ENCODE measurements at places on chromosomes 2 and 18. TPM values are rescaled to one million over a fixed set of nuclear protein-coding genes. Genes with fewer than 3 reads are reported as not detected.

Gene DPP10
- total RNA-seq, result 0.13 TPM

Gene ITGA4
- total RNA-seq, result 3.4 TPM

DNA sequence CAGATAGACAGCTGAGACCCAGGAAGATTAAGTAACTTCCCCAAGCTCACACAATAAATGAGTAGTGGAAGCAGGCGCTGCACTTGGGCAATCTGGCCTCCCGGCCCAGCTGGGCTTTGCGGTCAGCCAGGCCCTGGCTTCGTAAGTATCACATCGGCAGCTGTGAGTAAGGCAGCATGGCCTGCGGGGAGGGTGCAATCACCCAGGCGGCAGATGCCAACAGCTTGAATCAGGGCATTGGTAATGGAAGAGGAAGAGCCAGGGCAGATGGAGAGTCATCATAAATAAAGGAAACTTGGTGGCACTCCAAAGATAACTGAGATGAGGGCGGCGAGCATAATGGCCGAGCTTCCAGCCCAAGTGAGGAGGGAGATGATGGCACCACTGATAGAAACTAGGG lies 217.9 kb upstream of the PID1 start:
- no peak for DNase-seq

DNA sequence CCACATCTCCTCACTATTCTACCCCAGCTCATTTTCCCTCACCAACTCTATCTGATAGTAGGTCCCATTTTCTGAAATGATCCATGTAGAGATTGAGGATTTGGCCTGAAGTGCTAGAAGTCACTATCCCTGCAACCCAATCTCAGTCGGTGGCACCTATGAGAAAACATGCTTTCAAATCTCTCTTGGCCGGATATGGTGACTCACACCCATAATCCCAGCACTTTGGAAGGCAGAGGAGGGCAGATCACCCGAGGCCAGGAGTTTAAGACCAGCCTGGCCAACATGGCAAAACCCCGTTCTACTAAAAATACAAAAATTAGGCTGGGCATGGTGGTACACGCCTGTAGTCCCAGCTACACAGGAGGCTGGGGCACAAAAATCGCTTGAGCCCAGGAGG lies 19.1 kb upstream of the MARCHF4 start:
- DNase-seq, result no peak

DNA sequence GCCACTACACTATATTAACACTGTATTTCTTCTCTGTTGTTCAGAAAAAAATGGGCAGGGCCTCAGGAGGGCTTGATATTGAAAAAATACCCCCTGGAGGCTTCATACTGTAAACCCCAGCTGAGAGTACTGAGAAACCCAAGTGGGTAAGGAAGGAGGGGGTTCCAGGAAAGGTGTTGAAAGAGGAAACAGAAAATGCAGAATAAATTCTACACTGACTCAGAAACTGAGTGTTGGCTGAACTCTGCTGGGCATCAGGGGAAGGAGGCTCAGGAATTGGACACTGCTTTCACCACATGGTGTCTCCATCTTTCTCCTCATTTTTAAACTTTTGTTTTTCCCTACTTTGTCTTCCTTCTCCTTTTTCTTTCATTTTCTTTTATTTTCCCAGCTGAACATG lies 253.7 kb downstream of the DYM start:
- DNase-seq, result no peak

- DNase-seq, result no peak
Measured at GRCh38 chr2:53903011-53903410, 43.2 kb upstream of the GPR75 start.

Gene ACOXL
- total RNA-seq, result not detected

DNA sequence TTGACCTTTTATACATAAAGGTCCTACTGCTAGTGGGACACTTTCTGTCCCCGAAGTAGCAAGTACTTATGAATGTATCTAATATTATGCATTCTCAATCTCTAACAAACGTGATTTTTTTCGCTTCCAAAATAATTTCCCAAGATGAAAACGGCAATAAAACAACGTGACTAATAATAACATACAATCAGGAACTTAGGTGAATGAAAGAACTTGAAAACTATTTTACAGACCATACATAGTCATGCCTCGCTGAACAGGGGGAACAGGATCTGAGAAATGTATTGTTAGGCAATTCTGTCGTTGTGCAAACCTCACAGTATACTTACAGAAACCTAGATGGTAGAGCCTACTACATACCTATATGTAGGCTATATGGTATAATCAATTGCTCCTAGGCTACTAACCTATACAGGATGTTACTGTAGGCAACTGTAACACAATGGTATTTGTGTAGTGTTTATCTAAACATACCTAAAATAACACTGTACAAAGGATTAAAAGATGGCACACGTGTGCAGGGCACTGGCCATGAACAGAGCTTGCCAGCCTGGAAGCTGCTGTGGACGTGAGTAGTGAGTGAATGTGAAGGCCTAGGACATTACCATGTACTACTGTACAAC lies 2.5 kb downstream of the RTN4 start:
- no peak for DNase-seq

GRCh38 chr2:13950761-13951160 lies 681.8 kb upstream of the LRATD1 start:
- DNase-seq, result no peak

Gene CDH19
- 14.8 TPM for total RNA-seq

DNA sequence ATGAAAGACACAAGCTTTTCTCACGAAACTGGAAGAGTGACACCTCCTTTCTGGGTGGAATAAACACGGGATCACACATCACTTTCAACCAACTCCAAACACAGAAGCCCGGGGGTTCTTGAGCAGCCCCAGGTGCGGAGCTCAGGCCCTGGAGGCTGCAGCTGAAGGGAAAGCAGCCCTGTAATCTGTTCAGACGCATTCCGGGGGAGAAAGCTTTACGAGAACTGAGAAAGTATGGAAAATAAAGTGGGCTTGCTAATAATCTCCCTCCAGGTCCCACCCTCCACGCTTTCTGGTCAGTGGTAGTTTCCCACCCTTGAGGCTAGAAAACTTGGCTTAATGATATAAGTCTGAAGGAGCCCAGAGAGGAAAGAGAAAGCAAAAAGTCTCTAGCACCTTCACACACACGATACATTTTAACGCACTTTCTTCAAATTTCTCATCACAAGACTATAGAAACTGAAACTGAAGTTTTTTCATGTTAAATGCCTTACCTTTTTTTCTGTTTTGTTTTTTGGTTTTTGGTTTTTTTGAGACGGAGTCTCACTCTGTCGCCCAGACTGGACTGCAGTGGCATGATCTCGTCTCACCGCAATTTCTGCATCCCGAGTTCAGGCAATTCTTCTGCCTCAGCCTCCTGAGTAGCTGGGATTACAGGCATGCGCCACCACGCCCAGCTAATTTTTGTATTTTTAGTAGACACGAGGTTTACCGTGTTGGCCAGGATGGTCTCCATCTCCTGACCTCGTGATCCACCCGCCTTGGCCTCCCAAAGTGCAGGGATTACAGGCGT lies 141.3 kb downstream of the AFF3 start:
- no peak for DNase-seq

GRCh38 chr2:60523963-60524362 lies 29.5 kb downstream of the BCL11A start:
- no peak for DNase-seq

Gene ZBTB7C
- total RNA-seq, result 8.0 TPM

Gene REG3G
- not detected for total RNA-seq

- no peak for DNase-seq
Measured at GRCh38 chr2:41791523-41791922, 256.3 kb upstream of the PKDCC start.

DNA sequence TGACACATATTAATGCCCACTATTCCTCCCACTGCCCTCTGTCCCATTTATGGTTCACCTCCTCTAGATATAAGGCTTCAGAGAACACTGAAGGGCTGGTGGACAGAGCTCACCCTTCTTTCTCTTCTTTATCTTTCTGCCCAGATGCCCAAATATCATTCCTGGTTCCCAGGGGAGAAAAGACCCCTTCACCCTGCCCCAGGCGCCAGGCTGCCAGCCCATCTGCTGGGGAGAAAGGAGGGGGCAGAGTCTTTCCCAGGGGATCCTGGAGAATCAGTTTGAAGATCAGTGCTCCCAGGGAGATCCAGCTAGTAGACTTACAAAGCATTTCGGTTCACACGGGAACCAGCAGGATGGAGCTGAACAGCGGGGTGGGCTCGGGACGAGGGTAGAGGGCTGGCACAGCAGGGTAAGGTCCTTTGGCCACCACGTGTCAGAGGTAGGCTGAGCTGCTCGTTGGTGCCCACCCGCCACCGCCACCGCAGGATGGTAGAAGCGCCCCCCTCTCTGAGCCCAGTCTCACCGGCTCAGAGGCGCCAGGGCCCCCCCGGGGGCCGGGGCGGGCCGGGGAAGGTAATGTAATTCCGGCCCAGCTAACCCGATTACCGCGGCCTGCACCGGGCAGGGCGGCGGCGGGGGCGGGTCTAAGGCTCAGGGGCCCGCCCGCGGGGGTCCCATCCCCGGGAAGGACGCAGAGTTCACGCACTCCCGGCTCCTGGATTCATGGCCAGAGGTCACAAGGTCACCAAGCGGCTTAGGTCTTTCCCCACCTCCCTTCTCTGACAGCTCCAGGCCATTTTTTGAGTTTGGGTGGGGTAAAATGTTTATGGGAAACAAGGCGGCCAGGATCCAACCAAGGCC lies 1.3 kb upstream of the TLX2 start:
- DNase-seq, result no peak

GRCh38 chr18:7889515-7889914 lies 322.4 kb downstream of the PTPRM start:
- no peak for DNase-seq

- DNase-seq, result no peak
Measured at GRCh38 chr18:26468931-26469340, 79.4 kb downstream of the KCTD1 start.

DNA sequence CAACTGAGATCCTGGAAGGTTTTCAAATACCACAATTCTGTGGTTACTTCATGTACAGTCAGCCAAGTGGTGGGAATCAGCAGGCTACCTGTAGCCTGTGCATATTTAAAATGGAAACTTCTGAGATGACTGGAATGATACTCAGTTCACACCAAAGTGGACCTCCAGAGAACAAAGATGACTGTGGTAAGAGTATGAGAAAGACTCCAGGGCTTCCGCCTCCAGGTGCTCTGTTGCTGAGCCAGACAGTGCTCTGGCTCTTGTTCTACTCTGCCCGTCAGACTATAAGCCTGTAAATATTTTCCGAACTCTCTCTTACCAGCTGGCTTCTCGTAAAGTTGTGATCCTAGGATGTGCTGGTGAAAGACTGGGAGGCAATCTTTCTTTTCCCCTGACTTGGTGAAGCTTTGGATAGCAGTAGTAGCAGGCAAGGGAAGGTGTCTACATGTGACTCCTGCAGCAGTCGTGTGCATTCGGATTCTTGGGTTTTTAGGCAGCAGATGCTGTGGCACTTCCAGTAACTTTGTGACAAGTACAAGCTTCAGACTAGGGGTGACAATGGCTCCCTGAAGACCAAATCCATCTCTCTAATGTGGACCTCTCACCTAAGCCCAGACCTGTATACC lies 23.1 kb downstream of the ST3GAL5 start:
- DNase-seq, result no peak

DNA sequence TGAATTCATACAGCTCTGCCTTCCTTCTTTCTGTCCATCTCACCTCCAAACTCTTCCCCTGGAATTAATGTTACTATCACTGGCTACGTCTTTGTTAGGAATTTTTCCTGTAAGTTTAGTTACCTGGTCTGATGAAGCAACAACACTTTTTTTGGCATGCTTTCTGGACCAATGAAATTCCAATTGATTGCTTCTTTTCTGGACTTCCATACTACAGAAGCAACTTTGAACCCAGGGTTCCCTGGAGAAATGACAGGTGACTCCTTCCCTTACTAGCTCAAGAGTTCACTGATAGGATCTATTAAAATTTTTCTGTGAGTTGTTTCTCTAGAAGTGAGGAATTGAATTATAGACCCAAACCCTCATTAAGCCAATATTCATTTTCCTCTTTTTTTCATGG lies 41.4 kb upstream of the STPG4 start:
- DNase-seq, result no peak

Gene DLX1
- total RNA-seq, result not detected

- DNase-seq, result no peak
Measured at GRCh38 chr2:101310834-101311695, 2.6 kb upstream of the RNF149 start.

DNA sequence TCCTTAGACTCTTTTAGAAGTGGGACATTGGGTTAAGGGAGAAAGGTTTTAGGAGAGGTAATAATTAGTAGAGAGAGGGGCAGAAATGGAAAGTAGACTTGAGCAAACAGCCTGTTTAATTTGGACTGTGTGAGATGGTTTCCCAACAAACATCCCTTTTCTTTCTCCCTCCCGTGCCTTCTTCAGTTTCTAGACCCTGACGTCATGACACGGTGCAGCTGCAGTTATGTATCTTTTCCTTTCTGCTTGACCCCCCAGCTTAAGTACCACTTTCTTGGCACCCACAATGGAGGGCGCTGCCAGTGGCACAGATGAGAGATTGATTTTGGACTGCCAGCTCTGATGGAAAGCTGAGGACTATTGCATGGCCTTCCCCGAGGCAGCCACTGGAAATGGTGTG lies 86.9 kb upstream of the FAM136A start:
- DNase-seq, result no peak

DNA sequence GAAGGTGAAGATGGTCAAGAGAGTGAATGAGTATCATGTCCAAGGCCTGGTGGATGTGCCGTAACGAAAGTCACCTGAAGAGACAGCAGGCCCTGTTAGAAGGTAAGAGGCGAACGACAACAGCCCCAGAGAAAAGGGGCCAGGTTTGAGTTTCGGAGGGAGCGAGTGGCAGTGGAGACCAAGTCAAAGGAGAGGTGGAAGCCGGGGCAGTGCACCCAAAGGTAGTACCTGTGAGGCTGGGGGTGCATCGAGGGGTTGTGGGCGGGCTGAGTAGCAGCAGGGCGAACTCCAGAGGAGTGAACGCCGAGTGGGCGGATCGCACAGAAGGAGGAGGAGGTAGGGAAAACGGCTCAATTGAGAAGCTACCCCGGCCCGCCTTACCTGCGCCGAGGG lies 358 bp downstream of the USP37 start:
- DNase-seq, result no peak

GRCh38 chr2:201452058-201452921 lies 750 bp downstream of the STRADB start:
- DNase-seq, result no peak

DNA sequence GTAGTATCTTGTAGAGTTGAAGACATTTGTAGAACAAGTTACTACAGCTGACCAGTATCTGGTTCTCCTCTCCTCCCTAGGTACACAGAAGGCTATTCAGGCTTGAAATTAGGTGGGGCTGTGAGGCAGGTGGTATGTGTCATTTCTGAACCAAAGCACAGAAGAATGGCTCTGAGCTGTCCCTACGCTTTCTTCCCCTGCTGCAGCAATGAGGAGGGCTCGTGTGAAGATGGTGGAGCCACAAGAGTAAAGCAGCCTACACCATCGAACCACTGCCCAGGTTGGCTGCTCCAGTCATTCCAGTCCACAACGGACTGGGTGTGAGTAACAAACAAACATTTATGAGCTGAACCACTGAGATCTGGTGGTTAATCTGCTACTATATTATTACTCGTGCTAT lies 148.9 kb downstream of the DTNB start:
- DNase-seq, result no peak

DNA sequence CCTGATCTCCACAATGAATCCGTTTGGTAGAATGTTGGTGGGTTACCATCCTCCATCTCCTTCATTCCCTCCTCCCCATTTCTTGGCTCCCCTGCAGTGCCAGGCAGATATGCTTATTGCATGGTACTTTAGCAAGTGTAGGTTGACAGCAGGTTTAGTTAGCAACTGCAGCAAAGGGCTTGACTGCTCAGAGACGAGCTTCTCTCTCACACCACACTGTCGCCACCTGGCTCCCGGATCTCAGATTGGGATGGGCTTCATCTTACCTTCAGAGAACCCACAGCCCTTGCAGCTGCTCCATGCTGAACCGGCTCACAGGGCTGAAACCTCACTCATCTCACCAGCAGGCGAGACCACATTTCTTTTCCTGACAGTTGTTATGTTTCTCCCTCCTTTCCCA lies 88.8 kb downstream of the VWA3B start:
- no peak for DNase-seq

Gene MC2R
- not detected for total RNA-seq

Gene HPCAL1
- total RNA-seq, result 21.6 TPM
